ENCODE measurements at places on chromosomes 3 and 15.

- DNase-seq = no peak
Measured at GRCh38 chr3:183460081-183461055, 31.9 kb upstream of the MCF2L2 start.

DNA sequence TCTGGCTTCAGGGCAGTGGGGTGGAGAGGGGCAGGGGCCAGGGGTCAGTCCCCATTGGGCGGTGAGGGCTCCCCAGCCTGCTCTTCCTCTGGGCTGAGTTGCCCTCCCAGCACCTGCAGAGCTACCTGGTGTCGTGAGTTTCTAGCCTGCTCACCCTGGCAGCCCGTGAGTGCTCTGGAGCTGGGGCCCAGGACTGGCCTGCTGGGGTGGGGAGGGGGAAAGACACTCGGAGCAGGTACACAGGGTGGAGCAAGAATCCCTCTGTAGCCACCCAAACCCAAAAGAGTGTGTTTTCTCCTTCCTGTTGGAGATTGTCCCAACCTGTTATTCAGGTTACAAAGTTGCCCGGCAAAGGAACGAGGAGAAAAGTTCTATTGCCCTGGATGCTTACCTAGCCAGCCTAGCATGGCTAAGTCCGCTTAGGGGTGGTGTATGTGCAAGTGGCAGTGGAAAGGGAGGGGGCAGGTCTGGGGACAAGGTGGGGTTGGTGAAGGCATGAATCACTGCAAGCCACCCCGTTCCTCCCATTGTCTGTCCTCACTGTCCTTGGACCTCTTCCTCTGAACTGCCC, 8.9 kb downstream of the FAM3D start:
- DNase-seq = no peak

DNA sequence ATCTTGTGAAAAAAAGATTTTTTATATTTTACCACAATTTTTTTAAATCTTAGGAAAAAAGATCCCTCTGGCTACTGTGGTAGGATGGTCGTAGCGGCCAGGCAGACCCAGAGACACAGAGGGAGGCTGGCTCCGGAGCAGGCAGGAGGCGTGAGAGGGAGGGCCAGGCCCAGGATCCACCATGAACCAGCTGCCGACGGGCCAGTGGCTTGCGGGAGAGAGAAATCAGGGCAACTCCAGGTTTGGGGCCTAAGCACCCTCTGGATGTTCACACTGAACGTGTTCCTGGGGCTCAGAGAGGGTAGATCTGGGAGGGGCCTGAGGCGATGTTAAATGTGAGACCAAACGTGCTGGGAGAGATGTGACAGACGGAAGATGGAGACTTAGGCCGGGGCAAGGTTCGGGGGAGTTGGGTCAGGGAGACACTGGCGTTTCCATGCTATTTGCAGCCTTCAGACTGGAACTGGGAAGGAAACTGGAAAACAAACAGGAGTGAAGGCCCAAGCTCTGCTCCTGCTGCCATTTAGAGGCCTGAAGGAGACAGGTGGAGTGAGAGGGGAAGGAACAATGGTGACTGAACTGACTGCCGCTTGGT, 1.6 kb upstream of the VILL start:
- DNase-seq = no peak

DNA sequence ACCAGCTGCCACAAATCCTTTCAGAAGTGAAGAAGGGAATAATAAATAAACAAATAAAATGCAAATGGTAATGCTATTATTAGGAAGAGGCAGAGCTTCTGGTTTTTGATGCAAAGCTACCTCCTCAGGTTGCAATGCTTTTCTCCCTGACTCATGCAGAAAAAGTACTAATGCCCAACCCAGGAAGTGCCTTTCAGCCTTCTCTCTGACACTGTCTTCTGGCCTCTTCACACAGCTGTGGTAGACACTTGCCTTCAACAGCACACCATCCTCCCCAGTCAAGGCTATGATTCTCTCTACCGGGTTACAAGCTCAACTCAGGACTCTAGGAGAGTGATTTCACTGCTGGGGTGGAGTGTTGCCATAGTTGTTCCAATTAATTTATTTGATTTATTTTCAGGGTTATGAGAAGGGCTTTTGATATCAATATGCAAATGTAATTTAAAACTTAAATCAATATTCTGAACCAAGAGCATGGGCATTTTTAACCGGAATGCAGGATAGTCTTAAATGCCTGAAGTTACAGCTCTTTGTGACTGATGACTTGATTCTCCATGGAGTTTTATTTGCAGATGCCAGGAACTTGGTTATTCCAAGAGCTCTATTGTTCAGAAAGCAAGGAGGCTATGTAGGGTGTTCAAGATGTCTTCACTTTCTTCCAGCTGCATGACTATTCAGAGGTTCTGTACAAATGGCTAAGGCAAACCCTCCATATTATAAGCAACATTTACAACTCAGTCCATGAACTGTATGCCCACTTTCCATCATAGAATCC, 27.1 kb upstream of the GALNT15 start:
- peak; percentile 52 for DNase-seq

- peak; percentile 57 for DNase-seq
Measured at GRCh38 chr3:129230311-129231019, 18.9 kb upstream of the COPG1 start.

DNA sequence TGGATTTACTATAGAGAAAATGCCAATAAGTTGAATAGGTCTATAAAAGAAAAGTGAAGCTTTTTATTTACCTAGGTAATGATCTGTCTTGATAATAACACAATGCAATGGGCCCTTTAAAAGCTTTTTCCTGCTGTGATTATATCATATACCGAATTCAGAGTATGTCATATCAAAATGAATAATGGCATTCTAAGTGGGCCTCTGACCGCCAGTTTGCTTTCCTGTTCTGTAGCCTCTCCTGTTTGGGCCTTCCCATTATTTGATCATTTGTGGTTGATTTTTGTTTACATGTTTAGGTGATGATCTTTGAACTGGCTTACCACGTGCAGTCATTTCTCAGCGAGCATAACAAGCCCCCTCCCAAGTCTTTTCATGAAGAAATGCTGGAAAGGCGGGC, 14.9 kb downstream of the EIF2AK4 start:
- DNase-seq = no peak

GRCh38 chr3:150535204-150535603, 11.1 kb downstream of the SERP1 start:
- no peak for DNase-seq

DNA sequence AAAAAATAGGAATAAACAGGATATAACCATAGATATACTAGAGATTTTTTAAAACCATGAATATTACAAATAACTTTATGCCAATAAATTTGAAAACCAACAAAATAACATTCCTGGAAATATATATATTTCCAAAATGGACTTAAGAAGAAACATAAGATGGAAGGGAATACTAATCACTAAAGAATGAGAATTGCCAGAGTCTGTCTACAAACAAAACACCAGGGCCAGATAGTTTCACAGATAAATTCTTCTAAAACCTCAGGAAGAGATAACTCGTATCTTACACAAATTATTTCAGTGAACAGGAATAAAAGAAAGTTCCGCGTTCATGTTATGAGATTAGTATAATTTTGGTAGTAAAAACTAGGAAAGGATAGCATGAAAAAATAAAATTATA, 107.3 kb downstream of the HERC1 start:
- DNase-seq = no peak

DNA sequence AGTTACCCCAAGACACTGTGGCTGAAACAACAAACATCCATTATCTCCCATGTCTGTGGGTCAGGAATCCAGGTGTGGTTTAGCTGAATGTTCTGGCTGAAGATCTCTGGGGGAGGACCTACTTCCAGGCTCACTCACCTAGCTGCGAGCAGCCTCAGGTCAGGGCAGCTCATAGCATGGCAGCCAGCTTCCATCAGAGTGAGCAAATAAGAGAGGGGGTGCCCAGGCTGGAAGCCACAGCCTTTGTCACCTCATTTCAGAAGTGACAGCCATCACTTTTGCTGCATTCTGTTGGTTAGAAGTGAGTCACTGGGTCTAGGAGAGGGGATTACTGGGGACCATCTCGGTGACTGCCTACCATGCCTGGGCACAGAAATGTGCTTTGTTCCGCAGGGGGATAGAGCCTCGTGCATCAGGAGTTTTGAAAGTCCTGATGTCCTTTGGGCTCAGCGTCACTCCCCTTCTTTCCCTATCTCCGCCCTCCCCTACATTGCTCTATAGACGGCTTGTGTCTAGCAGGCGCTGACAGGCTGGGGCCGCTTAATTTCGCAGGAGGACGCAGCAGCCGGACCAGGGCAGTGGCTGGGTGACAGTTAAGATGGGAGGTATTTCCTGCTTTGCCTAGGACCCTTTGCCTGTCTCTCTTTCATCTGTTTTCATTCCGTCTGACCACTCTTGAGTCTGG, 25.4 kb downstream of the TGM4 start:
- no peak for DNase-seq

DNA sequence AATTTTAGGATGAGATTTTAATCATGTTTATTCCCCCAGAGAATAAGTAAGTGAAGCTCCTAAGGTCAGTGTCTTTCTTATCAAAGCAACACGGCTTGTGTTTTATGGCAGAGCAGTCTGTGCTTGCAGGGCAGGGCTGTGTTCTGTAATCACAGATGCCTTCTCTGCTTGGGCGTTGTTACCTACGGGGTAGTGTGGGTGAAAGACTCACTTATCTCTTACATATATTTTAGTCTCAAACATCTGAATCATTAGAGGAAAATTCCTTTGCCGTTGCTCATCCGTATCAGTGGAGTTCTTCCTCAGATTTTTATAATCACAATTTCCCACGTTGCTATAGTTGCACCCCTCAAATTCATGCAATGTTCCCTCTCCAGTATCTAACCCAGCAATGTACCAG, 271.7 kb upstream of the MEIS2 start:
- no peak for DNase-seq

- no peak for DNase-seq
Measured at GRCh38 chr15:84648539-84648938, 5.5 kb downstream of the WDR73 start.

GRCh38 chr15:97955529-97955928, 5.0 kb upstream of the ARRDC4 start:
- DNase-seq = no peak

- no peak for DNase-seq
Measured at GRCh38 chr15:93235926-93236780, 147.1 kb upstream of the RGMA start.

GRCh38 chr15:20340931-20341661, 200.5 kb downstream of the GOLGA6L6 start:
- peak; percentile 35 for DNase-seq

DNA sequence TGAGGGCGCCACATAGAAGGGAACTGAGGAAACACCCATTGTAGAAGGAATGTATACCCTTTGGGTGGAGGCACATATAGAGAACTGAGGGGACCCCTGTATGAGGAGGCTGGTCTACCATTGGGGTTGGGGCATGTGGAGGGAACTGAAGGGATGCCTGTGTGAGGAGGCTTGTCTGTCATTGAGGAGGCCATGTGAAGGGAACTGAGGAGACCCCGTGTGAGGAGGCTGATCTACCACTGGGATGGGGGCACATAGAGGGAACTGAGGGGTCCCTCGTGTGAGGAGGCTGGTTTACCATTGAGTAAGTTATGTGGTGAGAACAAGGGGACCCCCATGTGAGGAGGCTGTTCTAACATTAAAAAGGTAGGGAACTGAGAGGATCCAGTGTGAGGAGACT, 156.1 kb downstream of the FBLN2 start:
- no peak for DNase-seq

GRCh38 chr3:131738095-131738494, 235.3 kb upstream of the MRPL3 start:
- no peak for DNase-seq

- DNase-seq = peak; percentile 36
Measured at GRCh38 chr3:139317660-139318430, 26.0 kb upstream of the MRPS22 start.

GRCh38 chr3:158808697-158809096, 6.8 kb downstream of the MFSD1 start:
- peak; percentile 79 for DNase-seq

- no peak for DNase-seq
Measured at GRCh38 chr3:184081116-184081830, 15.6 kb upstream of the HTR3E start.

DNA sequence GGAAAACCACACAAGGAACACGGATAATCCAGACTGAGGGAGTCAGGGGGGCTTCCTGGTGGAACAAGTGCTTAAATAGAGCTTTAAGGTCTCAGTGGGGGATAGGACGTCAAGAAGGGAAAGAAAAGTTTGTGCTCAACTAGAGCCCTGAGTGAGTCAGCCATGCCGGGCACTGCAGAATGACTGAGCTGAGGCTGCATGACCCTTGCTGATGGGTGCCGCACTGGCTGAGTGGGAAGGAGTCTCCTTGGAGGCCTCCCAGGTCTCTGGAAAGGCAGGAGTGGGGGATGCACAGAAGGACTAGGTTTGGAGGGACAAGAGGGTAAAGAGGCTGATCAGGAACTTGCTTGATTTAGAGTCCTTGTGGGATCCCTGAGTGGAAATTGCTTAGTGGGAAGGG, 150.3 kb downstream of the RPLP1 start:
- DNase-seq = no peak

DNA sequence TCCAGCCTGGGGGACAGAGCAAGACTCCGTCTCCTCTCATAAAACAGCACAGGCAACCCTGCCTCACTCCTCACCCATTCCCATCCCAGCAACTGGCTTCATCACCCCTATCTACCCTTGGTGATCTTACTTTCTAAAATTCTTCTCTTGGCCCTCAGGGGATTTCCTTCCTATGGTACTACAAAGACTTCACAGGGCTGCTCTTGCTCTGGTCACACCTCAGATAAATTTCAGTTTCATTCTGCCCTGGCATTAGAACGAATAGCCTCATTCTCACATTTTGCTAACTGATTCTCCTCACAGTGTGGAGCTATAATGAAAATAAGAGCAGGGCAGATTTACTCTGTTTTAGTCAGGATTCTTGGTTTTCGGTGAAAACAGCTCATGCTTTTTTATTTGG, 22.1 kb upstream of the CRBN start:
- no peak for DNase-seq
